ENCODE measurements at places on chromosomes 16 and 17.

DNA sequence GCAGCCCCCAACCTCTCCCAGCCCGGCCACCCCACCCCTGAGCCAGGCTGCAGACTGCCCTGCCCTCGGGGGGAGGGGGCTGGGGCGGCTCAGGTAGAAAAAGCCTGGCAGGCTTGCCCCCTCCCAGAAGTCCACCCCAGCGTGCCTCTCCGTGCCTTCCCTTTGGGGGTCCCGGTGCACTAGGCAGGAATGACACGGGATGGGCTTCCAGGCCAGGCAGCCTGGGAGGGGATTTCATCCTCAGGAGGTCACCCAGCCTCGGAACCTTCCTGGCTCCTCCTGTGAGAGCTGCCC, 185.0 kb downstream of the NTN1 start:
- no peak for DNase-seq

GRCh38 chr17:31645351-31645750, 213.7 kb downstream of the COPRS start:
- no peak for DNase-seq

DNA sequence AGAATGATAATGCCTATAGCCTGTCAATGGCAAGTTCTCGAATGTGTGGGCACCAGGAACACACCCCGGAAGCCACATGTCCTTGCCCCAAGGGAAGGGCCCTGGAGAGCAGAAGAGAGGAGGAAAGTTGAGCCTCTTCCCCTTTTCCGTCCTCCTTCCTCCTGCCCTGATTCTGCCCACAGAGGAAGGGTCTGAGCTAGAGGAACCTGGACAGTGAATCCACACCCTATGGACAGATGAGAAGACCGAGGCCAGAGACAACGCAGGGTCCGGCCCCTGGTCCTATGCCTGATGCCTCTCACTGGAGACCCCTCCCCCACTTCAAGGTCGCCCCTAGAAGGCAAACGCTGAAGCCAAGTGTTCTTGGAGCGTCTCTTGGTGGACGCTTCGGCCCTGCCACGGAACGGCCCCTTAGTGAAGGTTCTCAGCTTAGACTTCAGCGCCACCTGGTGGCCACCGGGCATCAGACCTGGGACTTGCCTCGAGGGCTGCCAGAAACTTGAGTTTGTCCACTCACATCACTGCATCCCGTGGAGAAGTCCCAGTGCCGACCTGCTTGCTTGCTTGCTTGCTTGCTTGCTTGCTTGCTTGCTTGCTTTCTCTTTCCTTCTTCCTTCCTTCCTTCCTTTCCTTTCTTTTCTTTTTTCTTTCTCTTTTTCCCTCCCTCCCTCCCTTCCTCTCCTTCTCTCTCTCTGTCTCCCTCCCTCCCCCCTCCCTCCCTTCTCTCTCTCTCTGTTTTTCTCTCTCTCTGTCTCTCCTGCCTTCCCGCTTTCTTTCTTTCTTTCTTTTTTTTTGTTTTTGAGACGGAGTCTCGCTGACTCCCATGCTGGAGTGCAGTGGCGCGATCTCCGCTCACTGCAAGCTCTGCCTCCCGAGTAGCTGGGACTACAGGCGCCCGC, 20.6 kb upstream of the SPNS3 start:
- DNase-seq, result peak; percentile 85

DNA sequence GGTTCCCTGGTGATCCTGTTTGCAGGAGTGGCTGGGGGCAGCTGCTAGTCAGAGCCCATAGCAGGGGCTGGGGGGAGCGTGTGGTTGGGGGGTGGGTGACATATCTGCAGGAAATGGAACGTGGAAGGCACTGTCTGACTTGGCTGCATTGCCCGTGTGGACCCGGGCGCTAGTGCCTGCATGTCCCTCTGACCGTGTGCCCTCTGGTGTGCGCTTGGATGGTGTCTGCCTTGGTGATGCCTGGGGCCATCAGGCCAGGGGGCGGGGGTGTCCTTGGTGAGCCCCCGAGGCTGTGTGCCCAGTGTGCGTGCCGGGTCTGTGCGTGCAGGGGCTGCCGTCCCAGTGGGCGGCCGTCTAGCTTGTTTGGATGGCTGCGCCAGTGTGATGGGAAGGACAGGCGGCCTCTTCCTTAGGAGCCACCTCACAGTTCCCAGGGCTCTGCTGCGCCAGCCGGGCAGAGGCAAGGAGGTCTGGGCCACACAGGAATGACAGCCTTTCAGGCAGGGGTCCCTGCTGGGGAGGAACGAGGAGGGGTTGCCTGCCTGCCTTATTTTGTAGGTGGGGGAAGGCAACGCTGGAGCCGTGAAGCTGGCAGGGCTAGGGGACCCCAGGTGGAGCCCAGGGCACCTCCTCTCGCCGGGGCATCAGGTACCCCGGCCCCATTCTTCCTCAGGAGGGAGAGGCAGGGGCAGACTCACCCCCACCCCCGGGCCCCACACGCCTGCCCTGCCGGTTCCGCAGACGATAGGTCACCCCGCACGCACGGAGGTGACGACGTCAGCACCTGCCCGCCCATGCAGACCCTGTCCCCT, 693 bp downstream of the NDRG4 start:
- no peak for DNase-seq

GRCh38 chr17:58565389-58566311, 51.2 kb upstream of the MTMR4 start:
- DNase-seq, result no peak

DNA sequence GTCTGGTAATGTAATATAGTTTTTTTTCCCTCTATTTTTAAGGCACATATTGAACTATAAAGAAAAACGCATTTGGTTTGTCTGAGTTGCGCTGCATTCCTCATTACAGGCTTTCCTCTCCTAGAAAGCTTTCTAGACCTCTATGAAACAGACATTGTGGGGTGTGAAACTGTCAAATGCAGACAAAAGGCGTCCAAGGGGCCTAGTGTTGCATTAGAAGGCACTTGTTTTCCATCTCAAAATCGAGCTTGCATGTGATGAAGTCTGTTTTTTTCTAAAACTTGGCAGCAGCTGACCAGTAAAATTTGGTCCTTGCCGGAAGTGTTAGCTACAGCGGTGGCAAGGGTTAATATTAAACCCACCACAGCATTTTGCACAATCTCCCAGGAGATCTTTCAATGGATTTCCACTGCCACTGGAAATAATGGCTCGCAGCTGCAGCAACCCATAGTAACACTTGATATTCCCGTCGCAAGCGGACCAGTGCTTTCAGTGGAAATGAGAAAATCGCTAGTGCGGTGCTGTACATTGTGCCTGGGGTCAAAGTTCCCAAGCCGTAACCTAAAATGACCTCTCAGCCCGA, 602.6 kb downstream of the KCNJ2 start:
- no peak for DNase-seq

- no peak for DNase-seq
These were observed 3.5 kb downstream of the C17orf100 start for GRCh38 chr17:6654841-6655731.

DNA sequence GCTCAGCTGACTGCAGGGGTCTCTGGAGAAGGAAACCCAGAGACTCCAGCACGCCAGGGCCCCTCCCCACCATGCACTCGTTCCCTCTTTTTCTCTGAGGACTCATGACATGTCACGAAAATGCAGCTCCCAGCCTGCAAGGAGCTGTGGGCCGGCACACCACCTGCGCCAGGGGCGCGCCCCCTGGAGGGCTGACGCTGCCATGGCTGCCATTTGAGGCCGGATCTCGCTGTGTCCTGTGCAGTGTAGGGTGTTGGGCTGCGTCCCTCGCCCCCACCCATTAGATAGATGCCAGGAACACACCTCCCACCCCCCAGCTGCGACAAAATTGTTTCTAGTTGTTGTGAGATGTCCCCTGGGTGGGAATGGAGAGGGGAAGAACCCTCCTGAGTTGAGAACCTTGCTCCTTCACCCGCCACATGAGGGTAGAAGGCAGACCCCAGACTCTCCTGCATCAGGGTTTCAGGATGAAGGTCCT, 8.2 kb downstream of the SYNGR2 start:
- DNase-seq, result peak; percentile 95

- no peak for DNase-seq
These were observed 5.0 kb upstream of the ARHGAP27 start for GRCh38 chr17:45437465-45438283.

- no peak for DNase-seq
These were observed 7.0 kb upstream of the NT5C start for GRCh38 chr17:75138519-75138918.

GRCh38 chr17:2172077-2172851, 117.4 kb downstream of the HIC1 start:
- DNase-seq, result no peak

DNA sequence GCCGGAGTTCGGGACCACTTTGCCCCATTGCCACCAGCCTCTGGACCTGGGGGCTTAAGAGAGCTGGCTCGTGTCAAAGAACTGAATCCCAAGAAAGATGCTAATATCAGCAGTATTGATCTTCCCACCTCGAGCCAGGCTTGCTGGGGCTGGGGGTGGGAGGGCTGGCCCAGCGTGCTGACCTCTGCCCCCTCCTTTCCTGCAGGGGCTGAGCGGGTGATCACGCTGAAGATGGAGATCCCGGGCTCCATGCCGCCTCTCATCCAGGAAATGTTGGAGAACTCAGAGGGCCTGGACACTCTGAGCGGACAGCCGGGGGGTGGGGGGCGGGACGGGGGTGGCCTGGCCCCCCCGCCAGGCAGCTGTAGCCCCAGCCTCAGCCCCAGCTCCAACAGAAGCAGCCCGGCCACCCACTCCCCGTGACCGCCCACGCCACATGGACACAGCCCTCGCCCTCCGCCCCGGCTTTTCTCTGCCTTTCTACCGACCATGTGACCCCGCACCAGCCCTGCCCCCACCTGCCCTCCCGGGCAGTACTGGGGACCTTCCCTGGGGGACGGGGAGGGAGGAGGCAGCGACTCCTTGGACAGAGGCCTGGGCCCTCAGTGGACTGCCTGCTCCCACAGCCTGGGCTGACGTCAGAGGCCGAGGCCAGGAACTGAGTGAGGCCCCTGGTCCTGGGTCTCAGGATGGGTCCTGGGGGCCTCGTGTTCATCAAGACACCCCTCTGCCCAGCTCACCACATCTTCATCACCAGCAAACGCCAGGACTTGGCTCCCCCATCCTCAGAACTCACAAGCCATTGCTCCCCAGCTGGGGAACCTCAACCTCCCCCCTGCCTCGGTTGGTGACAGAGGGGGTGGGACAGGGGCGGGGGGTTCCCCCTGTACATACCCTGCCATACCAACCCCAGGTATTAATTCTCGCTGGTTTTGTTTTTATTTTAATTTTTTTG, 8.5 kb downstream of the GJD3 start:
- no peak for DNase-seq

DNA sequence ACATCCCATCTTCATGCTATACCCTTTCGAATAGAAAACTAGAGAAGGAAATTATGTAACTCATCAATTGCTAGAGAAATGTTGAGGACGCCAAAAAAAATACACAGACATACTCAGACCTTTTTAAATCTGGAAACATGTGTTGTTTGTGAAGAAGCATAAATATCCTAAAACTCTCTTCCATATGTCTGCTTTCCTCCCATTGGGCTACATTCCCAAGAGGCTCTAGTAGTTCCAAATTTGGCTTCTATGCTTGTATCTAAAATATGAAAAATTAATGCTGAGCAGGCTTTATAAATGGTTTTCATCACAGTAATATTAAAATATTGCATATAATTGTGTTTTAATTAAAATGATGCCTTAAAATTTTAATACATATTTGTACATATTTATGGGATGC, 297.9 kb upstream of the PSMD7 start:
- no peak for DNase-seq

GRCh38 chr17:17048106-17048505, 5.8 kb downstream of the MPRIP start:
- DNase-seq, result peak; percentile 54

DNA sequence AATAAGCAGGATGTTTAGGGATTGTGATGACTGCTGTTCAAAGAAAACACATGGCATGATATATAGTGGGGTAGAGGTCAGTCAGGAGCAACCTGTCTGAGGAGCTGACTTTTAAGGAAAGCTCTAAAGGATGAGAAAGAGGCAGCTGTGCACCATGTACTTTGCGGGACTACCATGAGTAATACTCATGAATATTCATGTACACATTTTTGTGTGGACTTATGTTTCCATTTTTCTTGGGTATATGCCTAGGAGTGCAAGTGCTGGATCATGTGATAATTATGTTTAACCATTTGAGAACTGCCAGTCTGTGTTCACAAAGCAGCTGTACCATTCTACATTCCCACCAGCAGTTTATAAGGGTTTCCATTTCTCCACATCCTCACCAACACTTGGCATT, 35.8 kb downstream of the BEAN1 start:
- peak; percentile 5 for DNase-seq

- no peak for DNase-seq
These were observed at the start of gene RBFOX1 for GRCh38 chr16:7332611-7333010. Gene RBFOX1 (plus strand): TSS chr16:7332845.

DNA sequence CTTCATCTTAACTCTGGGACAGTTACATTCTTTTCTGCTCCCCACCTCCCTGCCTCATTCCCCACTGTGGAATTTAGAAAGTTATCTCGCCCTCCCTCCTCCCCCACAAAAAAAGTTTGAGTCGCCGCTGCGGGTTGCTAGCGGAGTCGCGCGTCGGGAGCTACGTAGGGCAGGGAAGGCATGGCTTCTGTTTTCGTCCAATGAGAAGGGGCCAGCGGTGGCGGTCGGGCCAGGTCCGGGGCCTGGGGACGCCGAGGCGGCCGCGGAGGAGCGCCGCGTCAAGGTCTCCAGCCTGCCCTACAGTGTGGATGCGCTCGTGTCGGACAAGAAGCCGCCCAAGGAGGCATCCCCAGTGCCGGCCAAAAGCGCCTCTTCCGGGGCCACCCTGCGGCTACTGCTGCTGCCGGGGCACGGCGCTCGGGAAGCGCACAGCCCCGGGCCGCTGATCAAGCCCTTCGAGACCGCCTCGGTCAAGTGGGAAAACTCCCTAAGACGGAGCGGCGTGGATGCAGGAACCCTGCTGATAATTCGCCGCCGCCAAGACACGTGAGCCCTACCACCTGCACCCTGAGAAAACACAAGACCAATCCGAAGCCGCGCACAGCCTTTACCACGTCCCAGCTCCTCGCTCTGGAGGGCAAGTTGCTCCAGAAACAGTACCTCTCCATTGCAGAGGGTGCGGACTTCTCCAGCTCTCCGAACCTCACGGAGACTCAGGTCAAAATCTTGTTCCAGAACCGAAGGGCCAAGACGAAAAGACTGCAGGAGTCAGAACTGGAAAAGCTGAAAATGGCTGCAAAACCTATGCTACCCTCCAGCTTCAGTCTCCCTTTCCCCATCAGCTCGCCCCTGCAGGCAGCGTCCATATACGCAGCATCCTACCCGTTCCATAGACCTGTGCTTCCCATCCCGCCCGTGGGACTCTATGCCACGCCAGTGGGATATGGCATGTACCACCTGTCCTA, 8.9 kb downstream of the OR4D1 start:
- DNase-seq, result no peak

GRCh38 chr17:63113167-63113566, 147.1 kb downstream of the TANC2 start:
- no peak for DNase-seq

- no peak for DNase-seq
These were observed 20.1 kb downstream of the IRX3 start for GRCh38 chr16:54266363-54266955.

DNA sequence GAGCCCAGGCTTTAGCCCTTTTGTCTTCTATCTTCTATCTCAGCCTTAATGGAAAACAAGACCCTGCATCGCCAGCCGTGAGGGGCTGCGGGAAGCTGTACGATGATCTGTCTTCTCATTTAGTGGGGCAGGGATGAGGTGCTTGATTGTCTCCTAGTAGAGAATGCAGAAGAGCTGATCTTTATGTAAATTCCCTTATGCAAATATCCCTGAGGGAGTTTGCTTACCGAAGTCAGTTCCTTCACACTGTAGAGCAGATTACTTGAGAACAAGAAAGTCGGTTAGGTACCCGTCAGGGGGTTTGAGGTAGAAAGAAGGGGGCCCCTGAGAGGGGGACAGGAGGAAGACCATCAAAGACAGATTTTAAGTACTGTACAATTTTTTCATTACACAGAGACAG, 66.2 kb downstream of the IRF8 start:
- DNase-seq, result no peak

GRCh38 chr17:82213251-82214011, 789 bp upstream of the CCDC57 start:
- no peak for DNase-seq

GRCh38 chr16:51450909-51451308, 299.8 kb upstream of the SALL1 start:
- no peak for DNase-seq

Measured in lower leg skin (tissue), 4 donors.